T1000 (cell line): ENCODE measurements at places on chromosomes 7 and 10.

GRCh38 chr7:65307651-65308299 is 65.9 kb upstream of the ZNF92 start:
- DNase-seq = peak; percentile 19

DNA sequence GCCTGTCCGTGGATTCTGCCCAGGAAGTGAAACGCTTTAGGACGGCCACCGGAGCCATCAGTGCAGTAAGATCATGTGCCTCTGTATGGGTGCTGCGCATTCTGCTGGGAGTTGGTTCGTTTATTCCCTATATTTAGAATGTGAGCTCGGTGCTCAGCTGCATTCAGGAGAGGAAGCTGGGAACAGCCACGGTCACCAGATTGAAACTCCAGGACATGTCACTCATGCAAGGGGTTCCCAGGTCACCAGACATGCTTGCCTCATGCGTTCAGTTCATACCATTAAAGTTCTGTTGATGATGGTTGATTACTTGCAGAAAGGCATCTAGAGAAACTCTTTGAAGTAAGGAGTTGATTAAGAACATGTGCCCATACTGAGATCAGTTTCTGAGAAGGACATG is 78.1 kb downstream of the TRRAP start:
- no peak for DNase-seq

DNA sequence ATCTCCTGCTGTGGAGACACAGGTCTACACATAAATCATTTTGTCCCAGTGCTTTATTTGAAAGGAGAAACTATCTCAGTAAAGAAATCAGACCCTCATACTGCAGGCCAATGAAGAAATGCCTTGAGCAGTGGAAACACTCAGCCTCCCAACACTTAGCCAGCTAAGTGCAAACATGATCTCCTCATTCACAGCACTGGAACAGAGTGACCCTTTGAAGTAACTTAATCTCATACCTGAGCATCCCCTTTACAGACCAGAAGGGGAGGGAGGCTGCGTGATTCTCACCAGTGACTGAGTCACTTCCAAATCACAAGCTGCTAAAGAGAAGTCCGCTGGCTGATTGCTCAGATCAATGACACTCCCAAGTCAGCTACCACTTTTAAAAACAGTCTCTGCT is 4.5 kb downstream of the CHST15 start:
- DNase-seq = no peak

GRCh38 chr10:29239569-29240472 is 49.0 kb upstream of the LYZL1 start:
- no peak for DNase-seq

DNA sequence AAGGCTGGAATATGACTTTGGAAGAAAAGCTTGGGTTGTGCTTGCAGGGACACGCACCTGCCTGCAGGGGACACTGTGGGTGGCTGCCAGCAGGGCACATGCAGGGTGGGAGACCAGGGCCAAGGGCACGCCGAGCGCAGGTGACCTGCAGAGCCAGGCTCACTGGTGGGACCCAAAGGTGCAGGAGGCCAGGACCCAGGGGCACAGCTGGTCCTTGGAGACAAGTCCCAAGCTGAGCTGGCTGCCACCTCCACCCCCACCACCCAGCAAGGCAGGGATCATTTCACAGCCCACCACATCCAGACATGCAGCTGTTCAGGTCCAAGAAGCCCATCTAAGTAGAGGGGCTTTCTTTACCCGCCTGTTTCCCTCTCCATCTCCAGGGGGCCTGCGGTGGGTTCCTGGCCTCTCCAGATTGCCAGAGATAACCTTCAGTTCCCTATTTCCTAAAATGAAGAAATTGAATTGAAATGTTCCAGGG is 13.8 kb upstream of the CLIP2 start:
- DNase-seq = no peak

DNA sequence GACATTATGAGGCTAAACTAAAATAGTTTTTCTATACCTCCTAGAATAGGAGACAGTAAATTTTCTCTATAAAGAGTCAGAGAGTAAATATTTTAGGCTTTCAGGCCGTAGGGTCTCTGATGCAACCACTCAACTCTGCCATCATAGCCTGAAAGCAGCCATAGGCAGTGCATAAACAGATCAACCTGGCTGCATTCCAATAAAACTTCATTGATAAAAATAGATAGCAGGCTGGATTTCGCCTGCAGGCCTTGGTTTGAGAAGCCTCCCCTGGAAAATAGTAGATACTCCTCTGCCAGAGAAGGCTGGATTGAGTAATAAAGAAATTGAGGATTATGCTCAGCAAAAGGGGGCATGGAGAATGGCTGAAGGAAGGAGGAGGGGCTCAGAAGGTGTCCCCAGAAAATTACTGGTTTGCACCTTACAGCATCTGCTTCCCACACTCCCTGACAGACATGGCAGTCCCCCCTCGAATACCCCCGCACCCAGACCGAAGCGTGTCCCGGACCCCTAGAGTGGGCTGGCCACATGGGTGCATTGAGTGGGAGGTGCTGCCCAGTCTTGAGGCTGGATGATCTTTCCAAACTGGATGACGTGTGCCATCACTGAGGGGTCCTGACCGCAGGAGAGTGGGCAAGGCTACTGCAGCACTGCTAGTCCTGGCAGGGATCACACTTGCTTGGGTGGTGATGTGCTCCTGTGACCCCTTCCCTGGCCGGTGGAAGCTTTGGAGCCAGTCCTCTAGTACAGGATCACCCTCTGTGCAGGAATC is 126.6 kb downstream of the PTPN20 start:
- no peak for DNase-seq

- no peak for DNase-seq
These were observed 111.2 kb downstream of the GALNT11 start for GRCh38 chr7:152136686-152137085.

GRCh38 chr7:23218196-23218595 is 28.4 kb upstream of the GPNMB start:
- DNase-seq = no peak

DNA sequence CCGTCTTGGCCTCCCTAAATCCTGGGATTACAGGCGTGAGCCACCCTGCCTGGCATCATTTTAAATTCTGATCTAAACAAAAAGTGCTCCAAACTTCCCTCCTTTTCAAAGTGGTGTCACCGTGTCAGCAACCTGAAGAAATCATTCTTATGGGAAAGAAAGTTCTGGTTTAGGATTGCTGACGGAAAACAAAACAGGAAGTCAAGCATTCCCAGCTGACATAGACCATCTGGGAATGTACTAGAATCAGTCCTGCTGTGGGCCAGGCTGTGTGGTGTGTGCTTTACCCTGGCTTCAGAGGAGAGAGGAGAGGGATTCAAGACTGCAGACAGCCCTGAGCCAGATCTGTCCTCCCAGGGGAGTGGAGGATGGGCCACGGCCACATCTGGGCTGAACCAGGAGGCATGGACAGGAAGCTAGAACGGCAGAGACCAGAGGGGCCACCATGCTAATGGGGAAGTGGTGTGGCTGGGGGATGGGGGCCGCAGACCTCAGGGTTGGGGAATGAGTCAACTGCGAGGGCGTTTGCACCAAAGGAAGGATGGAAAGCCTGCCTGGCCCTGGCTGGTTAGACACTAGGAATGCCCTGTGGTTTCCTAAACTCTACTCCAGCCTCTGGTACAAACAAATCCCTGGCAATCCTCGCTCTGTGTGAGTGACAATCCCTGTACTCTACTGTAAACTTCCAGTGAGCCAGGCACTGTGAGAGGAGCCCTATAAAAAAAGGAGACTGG is 16.7 kb upstream of the CLIP2 start:
- DNase-seq = peak; percentile 15

- no peak for DNase-seq
These were observed 17.3 kb downstream of the GRID2IP start for GRCh38 chr7:6533893-6534495.

GRCh38 chr10:95693071-95693667 is 558 bp downstream of the TCTN3 start:
- DNase-seq = no peak

- no peak for DNase-seq
These were observed 177.4 kb downstream of the ARHGAP12 start for GRCh38 chr10:31751051-31751737.

DNA sequence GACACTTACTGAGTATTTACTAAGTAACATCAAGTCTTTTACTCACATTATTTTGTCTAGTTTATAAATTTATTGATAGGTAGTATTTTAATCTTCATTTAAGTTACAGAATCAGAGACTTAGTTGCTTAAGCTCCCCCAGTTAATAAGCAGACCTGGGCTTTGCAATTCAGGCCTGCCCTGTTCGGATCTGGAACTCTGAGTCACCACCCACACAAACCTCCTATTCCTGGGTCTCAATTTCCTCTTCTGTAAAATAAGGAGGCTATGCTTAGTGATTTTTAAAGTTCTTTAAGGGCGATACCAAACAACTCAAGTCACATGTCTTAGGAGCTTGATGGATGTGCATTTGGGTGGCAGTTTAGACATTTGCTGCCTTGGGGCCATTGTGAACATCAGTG is 3.5 kb upstream of the MGAM start:
- DNase-seq = no peak

DNA sequence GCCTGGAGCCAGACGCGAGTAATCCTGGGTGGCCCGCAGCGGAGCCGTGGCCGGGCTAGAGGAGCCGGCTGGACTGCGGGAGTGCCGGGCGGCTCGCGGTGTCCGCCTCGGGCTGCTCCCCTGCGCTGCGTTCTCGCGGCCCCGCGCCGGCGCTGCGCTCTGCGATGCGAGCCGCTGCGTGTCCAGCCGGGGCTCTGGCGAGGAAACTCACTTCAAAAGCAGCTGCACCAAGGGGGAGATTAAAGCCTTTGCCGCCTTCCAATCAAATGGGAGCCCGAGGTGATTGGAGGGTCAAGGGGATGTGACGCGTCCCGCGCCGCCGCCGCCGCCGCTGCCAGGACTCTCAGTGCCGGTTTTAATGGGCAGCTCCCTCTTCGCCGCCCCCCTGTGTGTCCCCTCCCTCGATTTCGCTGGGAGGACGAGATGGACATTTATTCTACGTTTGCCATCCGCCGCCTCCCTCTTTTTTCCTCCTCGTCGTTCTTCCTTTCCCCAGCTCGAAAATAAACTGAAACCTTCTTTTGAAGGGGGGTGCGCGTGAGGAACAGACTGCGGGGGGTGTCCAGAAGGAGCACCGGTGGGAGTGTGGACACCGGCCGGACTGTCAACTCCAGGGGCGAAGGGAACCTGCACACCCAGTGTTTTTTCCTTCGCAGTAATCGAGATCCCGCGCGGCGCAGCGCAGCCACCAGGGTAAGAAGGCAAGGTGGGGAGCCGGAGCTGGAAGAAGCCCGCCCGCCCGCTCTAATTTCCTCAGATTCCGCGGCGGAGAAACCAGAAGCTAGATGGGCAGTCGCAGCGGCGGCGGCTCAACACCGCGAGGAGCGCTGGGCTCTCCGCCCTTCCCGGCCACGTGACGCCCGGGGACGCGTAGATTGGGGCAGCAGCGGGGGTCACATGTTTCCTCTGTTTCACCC is at the start of gene ZNF503:
Gene ZNF503 (minus strand): TSS at position 196 of the 917 bp plus-strand sequence. CDS start 345 bp downstream, outside the sequence.
- DNase-seq = peak; percentile 94

GRCh38 chr7:55185941-55186609 is 167.3 kb downstream of the EGFR start:
- peak; percentile 95 for DNase-seq

- DNase-seq = no peak
These were observed 1.1 kb upstream of the SEC31B start for GRCh38 chr10:100520811-100521210.

DNA sequence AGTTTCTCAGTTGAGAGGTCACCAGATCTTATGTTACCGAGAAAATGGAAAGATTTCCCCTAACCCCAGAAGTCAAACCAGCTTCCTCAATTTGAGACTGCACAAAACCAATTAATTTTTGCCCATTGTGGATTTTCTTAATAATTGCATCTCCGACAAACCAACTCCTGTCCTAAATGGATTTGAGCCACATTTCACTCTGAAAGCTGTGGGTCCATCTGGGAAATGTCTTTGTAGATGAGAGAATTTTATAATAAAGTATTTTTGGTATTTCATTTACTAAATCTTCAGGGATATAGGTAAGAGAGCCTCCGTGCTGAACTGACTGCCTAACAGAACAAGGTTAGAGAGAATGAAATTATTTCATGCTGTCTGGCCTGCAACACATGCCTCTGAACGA is 99.7 kb upstream of the PDCD4 start:
- DNase-seq = no peak

DNA sequence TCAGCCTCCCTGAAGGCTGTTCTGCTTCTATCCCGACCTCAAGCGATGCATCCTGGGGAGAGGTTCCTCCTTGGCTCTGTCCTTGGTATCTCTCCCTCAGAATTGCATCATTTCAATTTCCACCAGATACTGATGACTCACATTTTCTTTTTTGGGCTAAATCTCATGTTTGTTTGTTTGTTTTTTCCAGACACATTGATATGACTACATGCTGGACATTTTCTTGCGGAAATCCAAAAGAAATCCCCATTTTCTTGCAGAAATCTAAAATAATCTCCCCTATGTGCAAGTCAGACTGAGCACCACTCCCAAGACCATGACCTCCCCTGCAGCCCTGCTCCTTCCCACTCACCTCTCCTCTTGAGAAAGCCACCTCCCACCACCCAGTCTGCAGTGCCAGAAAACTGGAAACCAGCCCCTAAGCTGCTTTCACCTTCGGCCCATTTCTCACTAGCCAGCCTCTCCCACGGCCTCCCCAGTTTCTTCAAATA is 260.2 kb upstream of the PRKCQ start:
- DNase-seq = no peak

DNA sequence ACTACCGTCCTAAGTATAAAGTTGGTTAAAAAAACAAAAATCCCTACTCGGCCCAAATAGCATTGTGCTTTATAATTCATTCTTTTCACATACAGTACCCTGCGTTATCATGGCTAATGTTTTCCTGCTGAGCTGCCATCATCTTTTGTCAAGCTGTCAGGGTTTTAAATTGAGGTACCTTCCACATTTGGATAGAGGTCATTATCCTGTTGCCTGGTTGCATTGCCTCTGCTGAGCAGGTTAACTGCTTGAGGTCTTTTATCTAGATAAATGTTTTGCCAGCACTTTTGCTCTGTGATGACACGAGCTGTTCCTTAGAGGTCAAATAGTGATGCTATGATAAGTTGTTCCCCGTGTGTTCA is 94.4 kb upstream of the FZD1 start:
- DNase-seq = no peak

GRCh38 chr7:124208173-124208572 is 175.3 kb upstream of the TMEM229A start:
- no peak for DNase-seq

DNA sequence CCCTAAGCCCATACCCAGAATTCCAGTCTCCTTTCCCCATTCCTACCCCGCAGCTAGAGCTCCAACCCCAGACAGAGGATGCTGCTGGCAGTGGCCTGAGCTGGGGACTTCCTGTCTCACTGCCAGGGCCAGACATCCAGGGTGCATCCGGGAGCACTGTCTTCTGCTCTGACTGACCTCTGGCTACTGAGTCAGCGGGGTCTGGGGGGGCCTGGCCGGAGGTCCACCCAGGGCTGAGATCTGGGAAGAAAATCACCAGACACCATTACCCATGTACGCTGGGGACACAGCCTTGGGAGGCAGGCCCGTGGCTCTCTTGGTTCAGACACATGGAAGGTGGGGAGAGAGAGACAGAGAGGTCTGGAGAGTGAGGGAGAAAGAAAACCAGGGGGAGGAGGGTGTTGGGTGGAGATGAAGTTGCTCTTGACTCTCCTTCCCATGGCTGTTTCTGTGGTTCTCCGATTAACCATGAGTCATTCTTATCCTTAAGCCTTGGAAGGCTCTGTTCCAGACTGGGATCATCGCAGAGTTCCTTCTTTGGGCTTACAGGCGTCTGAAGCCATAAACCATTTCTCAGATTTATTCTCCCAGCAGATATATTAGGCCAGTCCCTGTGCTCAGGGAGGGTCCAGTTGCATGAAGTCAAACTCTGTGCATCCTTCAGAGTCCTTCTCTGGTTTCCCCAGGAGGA is 23.6 kb downstream of the TSPAN15 start:
- DNase-seq = peak; percentile 43

- DNase-seq = no peak
These were observed 195.6 kb upstream of the GLI3 start for GRCh38 chr7:42432644-42433043.
